T-helper 17 cell (primary cell): ENCODE measurements at places on chromosomes 1 and 21.

GRCh38 chr1:204002614-204003013 is 70.3 kb upstream of the SOX13 start:
- no peak for DNase-seq

- DNase-seq: no peak
Observed at GRCh38 chr1:6003568-6004411, 11.6 kb upstream of the NPHP4 start.

- DNase-seq: no peak
Observed at GRCh38 chr1:107953556-107953955, 11.4 kb downstream of the VAV3 start.

DNA sequence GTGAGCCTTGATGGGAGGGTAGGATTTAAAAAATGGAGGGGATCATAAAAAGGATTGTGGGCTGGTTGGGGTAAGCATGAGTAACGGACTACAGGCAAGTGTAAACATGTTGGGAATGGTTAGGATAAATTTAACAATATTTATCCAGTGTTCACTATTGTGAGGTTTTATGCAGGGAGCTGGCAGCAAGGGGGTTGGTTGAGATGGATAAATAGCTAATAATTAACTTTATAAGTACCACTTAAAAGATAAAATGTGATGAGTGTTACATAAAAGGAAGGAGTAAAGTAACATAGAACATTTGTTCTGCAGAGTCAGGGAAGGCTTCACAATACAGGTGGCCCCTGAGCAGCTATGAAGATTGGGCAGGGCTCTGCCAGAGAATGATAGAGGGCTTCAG is 109.0 kb downstream of the NGF start:
- DNase-seq: no peak

- no peak for DNase-seq
Observed at GRCh38 chr1:66267201-66267940, 266.6 kb upstream of the SGIP1 start.

DNA sequence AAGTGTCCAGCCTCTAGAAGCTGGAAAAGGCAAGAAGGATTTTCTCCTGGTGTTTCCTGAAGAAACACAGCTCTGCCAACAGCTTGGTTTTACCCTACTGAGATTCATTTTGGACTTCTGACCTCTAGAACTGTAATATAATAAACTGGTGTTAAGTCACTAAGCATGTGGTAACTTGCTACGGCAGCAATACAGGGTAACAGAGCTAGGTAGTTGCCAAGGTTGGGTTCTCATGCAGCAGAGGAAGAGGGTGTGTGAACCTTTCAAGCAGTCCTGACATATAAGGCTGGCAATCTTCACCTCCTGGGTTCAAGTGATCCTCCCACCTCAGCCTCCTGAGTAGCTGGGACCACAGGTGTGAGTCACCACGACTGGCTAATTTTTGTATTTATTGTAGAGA is 36.0 kb downstream of the GNG4 start:
- DNase-seq: no peak

DNA sequence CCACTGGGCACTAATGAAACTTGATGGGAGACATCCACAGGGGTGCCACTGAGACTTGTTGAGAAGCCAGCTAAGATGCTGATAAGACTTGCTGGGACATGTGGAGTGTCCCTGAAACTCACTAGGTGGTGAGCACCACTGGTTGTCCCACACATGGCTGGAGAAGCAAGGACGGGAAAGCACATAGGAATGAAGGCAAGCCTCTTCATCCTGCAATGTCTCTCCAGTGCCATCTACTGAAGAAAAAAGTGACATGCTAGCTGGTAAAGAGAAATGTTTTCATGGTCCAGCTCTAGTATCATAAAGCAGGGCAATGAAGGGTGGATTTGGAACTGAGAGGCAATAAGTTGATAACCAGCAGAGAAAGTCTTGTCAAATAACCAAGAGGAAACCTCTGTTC is 283.0 kb downstream of the PAPPA2 start:
- no peak for DNase-seq

- no peak for DNase-seq
Observed at GRCh38 chr1:58818976-58819375, 35.1 kb upstream of the JUN start.
